ENCODE measurements at places on chromosomes 12 and 14. TPM values are rescaled to one million over a fixed set of nuclear protein-coding genes. Genes with fewer than 3 reads are reported as not detected.

The KRT80 gene
- total RNA-seq, result 0.11 TPM

- H3K36me3 ChIP-seq, result no peaks in the 10 kb centered on the region
- no peak overlapping the region for H3K4me3 ChIP-seq
- no peaks in the 10 kb centered on the region for H3K27me3 ChIP-seq
- H3K4me1 ChIP-seq, result peaks cover 9% of the 10 kb centered on the region
- H3K27ac ChIP-seq, result 0 out of 2 replicates have a peak overlapping the region, but pooled peaks have one; percentile 32
These were observed 92.3 kb downstream of the DERA start for GRCh38 chr12:16003460-16003859.

The PIWIL1 gene
- total RNA-seq, result not detected

GRCh38 chr12:79707830-79708229 lies 17.1 kb upstream of the PAWR start:
- no peak overlapping the region for H3K4me3 ChIP-seq
- H3K4me1 ChIP-seq, result peaks cover 26% of the 10 kb centered on the region

- no peak overlapping the region for H3K27ac ChIP-seq
- no peak for DNase-seq
- peaks cover 37% of the 10 kb centered on the region for H3K4me1 ChIP-seq
- H3K4me3 ChIP-seq, result no peak overlapping the region
These were observed 147.9 kb upstream of the SEL1L start for GRCh38 chr14:81681541-81681940.

The APOF gene
- total RNA-seq, result 0.11 TPM

DNA sequence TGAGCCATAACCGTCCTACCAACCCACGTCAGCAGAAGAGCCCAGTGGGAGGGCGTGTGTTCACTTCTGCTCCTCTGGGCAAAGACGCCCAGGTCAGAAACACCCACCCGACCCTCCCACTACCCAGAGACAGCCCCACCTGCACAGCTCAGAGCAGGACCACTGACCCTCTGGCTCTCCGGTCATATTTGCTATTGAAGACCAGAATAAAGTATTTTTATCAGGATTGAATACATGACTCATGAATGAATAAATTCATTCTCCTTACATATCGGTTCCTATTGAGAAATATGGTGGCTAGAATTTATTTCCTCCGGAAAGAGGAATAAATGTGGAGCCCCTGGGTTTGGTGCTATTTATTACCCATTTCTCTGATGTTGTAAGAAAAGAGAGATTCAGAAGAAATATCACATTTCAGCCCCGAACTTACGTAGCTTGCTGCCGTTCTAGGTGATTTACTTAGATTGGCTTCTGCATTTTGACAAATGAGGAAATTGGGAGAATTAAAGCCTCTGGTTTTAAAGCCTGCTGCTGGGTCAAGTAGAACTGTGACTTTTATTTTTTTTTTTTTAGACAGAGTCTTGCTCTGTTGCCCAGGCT lies 36.4 kb upstream of the P2RX7 start:
- H3K27me3 ChIP-seq, result peaks cover 26% of the 10 kb centered on the region
- H3K4me1 ChIP-seq, result peaks cover 11% of the 10 kb centered on the region
- no peak for DNase-seq
- H3K4me3 ChIP-seq, result no peak overlapping the region
- H3K27ac ChIP-seq, result no peak overlapping the region
- H3K36me3 ChIP-seq, result no peaks in the 10 kb centered on the region

Data from WTC11 (cell line).